Anterior cingulate cortex (tissue), 58 donors: ENCODE measurements at places on chromosomes 3 and 15.

- peak; percentile 60 for DNase-seq
These were observed 203.9 kb downstream of the TLE3 start for GRCh38 chr15:69893863-69894262.

GRCh38 chr15:31223478-31224350 is 102.9 kb upstream of the KLF13 start:
- no peak for DNase-seq

GRCh38 chr15:64697911-64698369 is 77.4 kb downstream of the RBPMS2 start:
- no peak for DNase-seq

GRCh38 chr3:121752261-121752660 is 2.7 kb upstream of the GOLGB1 start:
- no peak for DNase-seq

- no peak for DNase-seq
These were observed 36.2 kb downstream of the ZPLD1 start for GRCh38 chr3:102471001-102471400.

GRCh38 chr15:39188314-39188713 is 392.6 kb upstream of the THBS1 start:
- DNase-seq = no peak

DNA sequence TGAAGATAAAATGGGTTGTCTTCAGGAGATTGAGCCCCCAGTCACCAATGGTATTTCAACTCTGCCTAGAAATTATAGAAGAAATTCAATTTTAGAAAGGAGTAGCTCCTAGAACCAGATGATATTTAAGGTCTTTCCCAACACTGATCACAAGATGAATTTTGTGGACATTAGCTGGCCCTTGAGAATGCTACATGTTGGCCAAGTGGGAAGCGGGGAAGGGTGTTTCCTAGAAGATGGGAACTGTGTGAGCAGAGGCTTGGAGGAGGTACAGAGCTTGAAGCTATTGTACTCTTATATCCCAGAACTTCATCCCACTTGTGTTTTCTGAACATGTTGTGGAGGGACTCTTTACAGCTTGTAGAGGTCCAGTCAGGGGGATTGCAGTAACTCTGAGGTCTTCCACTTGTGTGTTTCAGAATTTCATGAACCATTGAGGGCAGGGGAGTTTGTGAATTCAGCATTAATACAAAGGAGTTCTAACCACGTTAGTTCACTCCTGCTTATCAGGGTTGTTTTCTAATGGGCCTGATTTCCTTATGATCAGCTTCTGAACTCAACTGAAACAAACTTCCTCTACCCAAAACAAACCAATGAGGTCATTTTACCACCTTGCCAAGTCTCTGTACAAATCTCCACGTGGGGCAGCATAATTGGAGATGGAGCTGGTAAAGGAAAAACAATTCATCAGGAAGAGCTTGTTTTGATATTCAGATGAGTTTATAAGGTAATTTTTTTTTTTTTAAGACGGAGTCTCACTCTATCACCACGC is 152.6 kb upstream of the TPM1 start:
- no peak for DNase-seq
